IgD-negative memory B cell (primary cell): ENCODE measurements at places on chromosomes 16 and 17. TPM values are rescaled to one million over a fixed set of nuclear protein-coding genes. Genes with fewer than 3 reads are reported as not detected.

Gene IKZF3
- polyA plus RNA-seq, result 103 TPM

Gene EEF2K
- 2.2 TPM for polyA plus RNA-seq

Gene LDHD
- polyA plus RNA-seq, result not detected

Gene ESRP2
- 0.48 TPM for polyA plus RNA-seq

Gene CUEDC1
- polyA plus RNA-seq, result not detected

Gene TMEM235
- not detected for polyA plus RNA-seq

Gene TEFM
- 19.0 TPM for polyA plus RNA-seq

Gene MMD
- 10.5 TPM for polyA plus RNA-seq
